ENCODE measurements at places on chromosomes 3 and 15.

GRCh38 chr3:127033786-127034185 is 50.9 kb downstream of the PLXNA1 start:
- no peak for DNase-seq

GRCh38 chr3:106232956-106233355 is 364.1 kb upstream of the CBLB start:
- DNase-seq = no peak

- no peak for DNase-seq
Observed at GRCh38 chr15:85527895-85528294, 147.5 kb downstream of the AKAP13 start.

DNA sequence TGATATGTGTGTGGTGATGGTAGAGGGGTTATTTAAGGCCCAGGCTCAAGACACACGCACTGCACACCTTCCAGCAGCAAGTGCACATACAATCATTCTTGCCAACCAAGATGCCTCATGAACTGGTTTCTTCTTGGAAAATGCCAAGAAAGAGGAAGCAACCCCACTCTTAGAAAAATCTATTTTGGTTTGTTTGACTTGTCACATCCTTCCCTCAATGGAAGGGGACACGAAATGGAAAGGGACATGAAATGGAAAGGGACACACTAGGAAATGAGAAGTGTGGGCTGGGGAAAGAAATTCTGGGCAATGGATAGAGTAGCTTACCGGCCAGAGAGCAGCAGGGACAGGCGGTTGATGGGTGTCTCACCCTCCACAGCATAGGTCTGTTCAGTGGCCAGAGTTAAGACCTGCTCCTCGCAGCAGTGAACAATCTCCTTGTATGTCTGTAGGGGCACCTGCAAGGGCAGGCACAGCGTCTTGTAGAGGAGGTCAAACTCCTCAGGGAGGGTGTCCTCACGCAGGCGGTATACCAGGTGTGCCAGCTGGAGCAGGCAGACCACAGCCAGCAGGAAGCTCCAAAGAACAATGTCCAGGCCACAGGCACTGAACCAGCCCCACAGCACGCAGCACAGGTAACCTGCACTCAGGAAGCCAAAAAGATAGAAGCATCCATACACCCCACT is 640 bp downstream of the POPDC2 start:
- no peak for DNase-seq

DNA sequence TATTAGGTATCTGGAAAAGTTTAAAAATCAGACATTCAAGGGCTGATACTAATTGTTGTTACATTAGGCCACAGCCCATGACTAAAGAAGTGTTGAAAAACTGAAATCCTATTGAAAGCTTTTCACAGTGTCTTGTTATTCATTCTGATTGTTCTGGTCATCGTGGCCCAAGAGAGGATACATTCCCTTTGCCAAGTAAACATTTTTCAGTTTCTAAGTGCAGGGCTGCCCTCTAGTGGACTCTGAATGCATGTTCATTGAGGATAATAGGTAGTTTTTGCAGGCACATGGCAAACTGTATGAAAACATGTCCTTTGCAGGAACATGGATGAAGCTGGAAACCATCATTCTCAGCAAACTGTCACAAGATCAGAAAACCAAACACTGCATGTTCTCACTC is 181.1 kb downstream of the MYRIP start:
- peak; percentile 62 for DNase-seq

- DNase-seq = no peak
Observed at GRCh38 chr3:48285132-48285531, 44.2 kb downstream of the ZNF589 start.

DNA sequence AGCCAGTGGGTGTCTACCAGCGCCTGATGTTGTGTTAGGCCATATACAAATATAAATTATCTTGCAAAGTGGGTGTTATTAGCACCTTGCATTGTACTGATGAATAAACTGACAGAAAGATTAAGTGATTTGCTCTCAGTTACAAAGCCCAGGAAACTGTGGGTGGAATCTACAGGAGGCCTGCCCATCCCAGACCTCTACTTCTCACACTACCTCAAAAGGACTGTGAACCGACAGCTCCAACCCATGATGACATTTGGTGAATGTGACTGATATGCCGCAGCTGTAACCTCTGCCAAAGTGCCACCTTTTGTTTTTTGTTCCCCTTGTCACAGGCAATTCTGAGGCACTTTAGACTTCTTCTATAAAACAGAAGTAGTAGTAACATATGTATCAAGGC is 43.7 kb upstream of the KCNMB2 start:
- DNase-seq = no peak

- no peak for DNase-seq
Observed at GRCh38 chr3:103406320-103406850, 971.6 kb downstream of the ZPLD1 start.

- DNase-seq = no peak
Observed at GRCh38 chr3:138407236-138407907, 27.0 kb upstream of the ESYT3 start.

- no peak for DNase-seq
Observed at GRCh38 chr15:35151782-35152181, 66.7 kb upstream of the NANOGP8 start.

- DNase-seq = no peak
Observed at GRCh38 chr3:151200586-151200985, 2.4 kb downstream of the GPR171 start.
